ENCODE measurements at places on chromosomes 6 and 20.

DNA sequence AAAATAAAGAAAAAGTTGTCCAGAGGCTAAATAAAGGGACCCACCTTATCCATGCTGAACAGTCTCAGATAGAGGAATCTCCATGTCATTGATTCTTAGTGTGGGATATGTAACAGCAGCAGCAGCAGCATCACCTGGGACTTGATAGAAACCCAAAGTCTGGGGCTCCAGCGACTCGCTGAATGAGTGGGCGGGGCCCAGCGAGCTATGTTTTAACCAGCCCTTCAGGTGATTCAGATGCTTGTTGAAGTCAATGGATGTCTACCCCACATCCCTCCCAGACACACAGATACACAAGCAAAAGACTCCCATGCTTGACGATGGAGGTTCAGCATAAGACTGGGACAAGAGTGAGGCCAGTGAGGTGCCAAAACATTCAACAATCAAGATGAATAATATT lies 298.6 kb downstream of the UBE3D start:
- no peak for DNase-seq

GRCh38 chr6:1894954-1895353 lies 285.2 kb downstream of the FOXC1 start:
- no peak for DNase-seq

DNA sequence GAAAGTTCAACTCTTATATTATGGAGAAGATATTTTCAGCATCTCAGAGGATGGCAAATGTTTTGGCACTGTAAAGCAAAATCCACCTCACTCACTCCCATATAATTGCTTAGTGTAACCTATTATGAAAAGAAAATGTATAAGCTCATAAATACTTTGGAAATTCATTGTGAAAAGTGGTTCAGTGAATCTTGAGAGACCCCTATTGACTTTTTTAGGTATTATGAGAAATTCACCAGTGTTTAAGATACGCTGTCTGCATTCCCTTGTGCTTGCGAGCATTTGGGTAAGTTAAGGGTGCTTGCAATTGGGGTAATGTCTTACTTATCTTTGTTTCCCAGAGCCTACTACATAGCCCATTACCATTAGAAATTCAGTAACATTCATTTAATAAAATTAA lies 66.3 kb upstream of the BMP5 start:
- DNase-seq, result no peak

GRCh38 chr20:34110745-34111641 lies 1.1 kb downstream of the EIF2S2 start:
- peak; percentile 28 for DNase-seq
